Mammary epithelial cell (primary cell): ENCODE measurements at places on chromosomes 13 and 19.

- no peak for DNase-seq
Measured at GRCh38 chr19:54364775-54365257, at the start of gene LAIR1. TSS of gene LAIR1 (minus strand) at chr19:54364931. CDS start at chr19:54364804, 127 bp downstream.

DNA sequence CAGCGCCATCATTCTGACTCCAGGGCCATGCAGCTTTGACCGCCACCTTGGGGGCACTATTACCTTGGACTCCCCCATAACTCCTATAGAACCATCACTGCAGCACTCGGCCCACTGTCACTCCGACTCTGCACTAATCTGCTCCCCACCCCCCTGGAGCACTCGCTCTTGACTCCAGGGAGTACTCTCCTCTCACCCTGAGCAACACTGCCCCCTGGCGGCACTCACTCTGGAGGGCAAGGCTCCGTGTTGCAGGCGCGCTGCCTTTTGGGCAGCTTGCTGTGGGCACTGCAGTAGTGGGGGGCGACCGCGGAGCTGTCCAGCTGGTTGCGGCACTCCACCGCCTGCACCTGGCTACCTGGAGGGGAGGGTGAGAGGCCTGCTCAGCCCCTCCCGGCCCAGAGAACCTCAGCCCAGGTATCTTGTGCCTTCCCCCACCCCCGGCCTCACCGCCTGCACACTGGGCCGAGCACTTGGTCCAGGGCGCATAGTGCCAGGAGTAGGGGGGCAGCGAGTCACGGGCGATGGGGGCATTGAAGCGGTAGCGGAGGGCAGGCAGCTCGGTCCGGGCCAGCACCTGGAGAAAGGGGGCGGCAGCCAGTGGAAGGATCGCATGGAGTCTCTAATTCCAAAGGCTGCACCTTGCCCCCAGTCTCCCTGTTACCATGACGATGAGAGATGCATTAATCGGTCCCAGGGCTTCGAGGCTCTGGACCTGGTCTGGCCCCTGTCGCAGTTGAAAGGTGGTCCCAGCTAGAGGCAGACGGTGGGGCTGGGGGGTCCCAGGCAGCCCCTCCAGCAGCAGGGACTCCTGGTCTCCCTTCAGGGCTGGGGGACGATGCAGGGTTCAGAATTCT is 8.9 kb upstream of the MYO1F start:
- DNase-seq: no peak

DNA sequence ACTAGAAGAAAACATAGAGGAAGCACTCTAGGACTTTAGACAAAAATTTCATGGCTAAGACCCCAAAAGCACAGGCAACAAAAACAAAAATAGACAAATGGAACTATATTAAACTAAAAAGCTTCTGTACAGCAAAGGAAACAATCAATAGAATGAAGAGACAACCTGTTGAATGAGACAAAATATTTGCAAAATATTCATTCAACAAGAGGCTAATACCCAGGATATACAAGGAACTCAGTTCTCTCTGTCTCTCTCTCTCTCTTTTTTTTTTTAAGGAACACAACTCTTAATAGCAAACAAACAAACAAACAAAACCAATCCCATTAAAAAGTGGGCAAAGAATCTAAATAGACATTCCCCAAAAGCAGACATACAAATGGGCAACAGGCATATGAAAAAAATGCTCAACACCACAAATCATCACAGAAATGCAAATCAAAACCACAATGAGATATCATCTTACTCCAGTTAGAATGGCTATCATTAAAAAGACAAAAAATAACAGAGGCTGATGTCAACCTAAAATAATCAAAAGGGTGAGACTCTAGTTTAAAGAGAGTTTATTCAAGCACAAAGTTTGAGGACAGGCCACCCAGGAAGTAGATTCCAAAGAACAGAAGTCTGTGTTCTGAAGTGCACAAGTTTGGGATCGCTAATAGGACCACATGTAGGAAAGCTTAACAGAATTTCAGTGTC is 27.1 kb upstream of the SLC7A9 start:
- DNase-seq: no peak

DNA sequence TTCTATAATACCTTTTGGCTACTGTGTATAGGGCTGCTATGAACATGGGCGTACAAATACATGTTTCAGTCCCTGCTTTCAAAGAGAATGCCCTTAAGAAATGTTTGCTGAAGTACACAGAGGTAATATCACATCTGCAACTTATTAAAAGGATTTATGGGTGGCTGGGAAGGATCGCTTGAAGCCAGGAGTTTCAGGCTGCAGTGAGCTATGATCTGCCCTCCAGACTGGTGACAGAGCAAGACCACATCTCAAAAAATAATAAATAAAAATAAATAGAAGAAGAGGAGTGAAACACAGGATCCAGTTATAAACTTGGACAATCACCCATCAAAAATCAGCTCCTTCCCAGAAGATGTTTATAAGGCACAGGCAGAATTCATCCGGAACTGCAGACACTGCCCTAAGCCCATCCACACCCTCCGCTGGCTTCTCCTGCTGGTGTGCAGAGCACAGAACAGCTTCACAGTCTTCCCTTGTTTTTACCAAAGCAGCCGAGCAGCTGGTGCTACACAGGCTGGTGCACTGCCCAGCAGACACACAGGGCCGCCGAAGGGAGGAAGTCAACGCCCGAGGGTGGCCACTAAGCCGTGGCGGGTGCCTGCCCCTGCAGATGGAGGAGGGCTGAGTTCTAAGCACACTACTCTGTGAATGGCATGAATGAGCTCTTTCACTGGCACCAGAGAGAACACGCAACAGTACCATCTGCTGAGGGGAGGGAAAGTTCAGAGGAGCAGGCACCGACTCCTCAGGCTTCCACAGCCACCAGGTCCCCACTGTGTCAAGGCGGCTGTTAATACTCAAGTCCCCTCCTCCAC is 44.0 kb downstream of the BRD4 start:
- DNase-seq: peak; percentile 71

- no peak for DNase-seq
Measured at GRCh38 chr19:31338069-31338776, 11.0 kb downstream of the TSHZ3 start.

DNA sequence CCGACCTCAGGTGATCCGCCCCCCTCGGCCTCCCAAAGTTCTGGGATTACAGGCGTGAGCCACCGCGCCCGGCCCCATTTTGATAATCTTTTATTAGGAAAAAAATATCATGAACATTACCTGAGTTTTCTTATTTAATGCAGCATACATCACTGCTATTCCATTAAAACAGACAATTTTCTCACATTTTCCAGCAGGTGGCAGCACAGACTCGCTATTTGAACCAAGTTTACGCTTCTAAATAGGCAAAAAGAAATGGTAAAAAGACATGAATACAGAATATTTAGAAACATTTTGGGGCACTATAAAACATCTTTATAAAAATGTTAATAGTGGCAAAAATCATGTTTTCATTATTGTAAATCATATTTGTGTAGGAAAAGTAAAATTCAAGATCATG is 903.1 kb downstream of the SLITRK6 start:
- peak; percentile 42 for DNase-seq

- DNase-seq: no peak
Measured at GRCh38 chr19:3203805-3204645, 18.3 kb downstream of the NCLN start.

GRCh38 chr13:73220966-73221720 is 162.3 kb downstream of the KLF5 start:
- DNase-seq: peak; percentile 48

DNA sequence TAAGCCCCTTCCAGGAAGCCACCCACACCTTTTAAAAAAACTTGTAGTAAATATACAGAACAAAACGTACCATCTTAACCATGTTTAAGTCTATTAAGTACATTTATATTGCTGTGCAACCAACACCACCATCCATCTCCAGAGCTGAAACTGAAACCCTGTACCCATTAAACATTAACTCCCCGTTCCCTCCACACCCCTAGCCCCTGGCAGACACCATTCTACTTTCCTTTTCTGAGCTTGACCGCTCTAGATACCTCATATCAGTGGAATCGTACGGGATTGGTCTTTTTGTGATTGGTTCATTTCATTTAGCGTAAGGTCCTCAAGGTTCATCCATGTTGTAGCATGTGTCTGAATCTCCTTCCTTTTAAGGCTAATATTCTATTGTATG is 13.0 kb upstream of the SPATA13 start:
- DNase-seq: no peak

DNA sequence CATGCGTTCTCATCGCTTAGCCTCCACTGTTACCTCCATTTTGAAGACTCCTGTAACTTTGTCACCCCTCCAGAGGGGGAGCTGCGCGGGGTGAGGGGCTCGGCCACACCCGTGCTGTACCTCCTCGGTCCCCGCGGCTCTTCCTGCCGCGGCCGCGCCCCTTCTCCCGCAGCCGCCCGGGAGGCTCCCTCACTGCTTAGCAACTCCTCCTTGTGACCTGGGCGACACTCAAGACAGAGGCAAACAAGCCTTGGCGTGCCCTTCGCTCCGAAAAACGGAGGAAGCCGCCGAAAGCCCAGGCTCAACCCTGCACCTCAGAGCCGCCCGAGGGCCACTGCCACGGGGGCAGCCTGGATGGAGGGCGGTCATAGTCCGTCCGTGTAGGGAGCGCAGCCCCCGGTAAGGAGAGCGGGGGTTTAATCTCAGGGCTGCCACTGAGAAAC is 494.3 kb downstream of the FOXO1 start:
- DNase-seq: peak; percentile 63

DNA sequence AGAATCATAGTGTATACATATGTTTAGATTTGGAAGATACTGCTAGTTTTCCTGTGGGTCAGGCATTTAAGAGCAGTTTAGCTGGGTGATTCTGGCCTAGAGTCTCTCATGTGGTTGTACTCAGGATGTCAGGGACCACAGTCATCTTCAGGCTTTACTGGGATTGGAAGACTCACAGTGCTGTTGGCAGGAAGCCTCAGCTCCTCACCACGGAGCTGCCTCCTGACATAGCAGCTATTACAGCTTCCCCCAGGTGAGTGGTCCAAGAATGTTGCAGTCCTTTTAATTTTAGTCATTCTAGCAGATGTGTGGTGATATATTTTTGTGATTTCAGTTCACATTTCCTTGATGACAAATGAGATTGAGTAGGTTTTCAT is 16.9 kb upstream of the GPR18 start:
- DNase-seq: peak; percentile 72

- DNase-seq: no peak
Measured at GRCh38 chr13:50847501-50847900, 4.0 kb upstream of the DLEU7 start.

DNA sequence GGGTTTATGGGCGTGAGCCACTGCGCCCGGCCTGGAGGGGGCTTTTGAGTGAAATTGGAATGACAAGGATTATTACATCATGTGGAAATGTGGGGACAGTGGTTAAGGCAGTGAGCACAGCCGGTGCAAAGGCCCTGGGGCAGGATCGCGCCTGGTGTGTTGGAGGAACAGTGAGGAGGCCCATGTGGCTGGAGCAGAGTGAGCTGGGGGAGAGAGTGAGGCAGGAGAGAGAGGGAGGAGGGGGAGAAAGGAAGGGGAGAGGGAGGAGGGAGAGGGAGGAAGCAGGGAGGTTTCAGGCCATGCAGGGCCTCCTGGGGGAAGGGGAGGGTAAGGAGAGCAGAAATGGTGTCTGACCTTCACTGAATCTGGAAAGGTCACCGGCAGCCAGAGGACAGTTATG is 11.3 kb upstream of the CELF5 start:
- no peak for DNase-seq

DNA sequence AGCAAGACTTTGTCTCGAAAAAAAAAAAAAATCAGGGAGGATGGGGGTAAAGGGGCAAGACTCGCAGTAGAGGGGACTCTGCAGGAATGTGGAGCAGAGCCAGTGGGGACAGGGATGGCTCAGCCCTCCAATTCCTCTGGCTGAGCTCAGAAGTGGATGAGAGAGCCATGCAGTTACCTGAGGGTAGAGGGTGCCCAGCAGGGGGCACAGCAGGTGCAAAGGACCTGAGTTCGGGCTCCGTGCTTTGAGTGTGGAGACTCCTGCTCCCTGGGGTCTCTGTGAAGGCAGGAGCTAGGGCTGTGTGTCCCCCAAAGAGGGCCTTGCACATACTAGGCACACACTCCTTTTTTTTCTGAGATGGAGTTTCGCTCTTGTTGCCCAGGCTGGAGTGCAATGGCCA is 7.7 kb downstream of the DOCK6 start:
- DNase-seq: no peak

DNA sequence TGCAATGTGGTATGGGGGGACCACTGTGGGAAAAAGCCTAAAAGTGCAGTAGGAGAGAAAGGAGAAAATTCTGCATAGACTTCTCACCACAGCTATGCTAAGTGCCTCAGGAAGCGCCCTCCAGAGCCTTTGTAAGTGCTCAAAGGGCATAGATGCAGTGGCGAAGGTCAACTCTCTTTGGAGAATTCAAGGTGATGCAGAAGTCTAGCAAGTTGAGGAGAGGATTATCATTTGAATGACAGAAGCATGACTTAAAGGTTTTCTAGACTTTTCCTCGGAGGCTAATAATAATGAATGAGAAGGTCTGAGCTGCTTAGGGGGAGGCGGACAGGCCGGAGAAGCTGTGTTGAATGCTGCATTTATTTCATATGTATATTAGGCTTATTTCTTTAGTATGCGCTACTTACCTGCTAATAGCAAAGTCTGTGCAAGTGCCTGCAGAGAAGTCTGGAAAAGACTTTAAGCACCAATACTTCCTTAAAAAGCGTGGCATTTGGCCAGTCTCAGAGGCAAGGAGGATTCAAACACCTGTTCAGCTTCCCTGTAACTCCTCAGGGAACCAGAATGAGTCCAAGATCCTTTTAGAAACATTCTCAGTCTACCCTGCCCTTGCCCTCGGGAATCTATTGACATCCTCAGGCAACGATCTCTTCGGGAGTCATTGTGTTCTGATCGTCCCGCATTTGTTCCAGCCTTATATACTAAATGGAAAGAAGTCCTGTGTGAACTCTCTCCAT is 56.2 kb downstream of the FLT1 start:
- DNase-seq: no peak

DNA sequence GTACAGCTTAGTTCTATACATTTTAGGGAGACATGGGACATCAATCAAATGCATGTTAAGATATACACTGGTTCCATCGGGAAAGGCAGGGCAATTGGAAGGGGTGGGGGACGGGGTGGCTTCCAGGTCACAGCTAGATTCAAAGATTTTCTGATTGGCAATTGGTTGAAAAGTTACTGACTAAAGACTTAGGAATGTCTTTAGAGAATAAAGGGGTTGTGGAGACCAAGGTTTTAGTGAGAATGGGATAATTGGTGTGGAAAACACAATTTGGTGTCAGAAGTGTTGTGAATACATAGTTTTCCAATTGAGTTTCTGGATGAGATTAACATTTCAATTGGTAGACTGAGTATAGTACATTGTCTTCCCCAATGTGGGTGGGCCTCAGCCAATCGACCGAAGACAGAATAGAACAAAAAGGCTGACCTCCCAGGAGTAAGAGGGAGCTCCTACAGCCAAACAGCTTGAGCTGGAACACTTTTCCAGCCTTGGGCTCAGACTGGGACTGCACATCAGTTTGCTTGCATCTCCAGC is 988 bp upstream of the CCDC169 start:
- DNase-seq: no peak

- no peak for DNase-seq
Measured at GRCh38 chr13:58620176-58620575, 988.6 kb downstream of the PCDH17 start.

GRCh38 chr13:98892821-98893220 is 85.0 kb downstream of the DOCK9 start:
- no peak for DNase-seq

GRCh38 chr19:13189600-13189999 is 39.4 kb downstream of the IER2 start:
- no peak for DNase-seq
